ENCODE measurements at places on chromosomes 7 and 10.
A peak's percentile ranks its signal among the peaks of the same experiment; 100 is the strongest.

DNA sequence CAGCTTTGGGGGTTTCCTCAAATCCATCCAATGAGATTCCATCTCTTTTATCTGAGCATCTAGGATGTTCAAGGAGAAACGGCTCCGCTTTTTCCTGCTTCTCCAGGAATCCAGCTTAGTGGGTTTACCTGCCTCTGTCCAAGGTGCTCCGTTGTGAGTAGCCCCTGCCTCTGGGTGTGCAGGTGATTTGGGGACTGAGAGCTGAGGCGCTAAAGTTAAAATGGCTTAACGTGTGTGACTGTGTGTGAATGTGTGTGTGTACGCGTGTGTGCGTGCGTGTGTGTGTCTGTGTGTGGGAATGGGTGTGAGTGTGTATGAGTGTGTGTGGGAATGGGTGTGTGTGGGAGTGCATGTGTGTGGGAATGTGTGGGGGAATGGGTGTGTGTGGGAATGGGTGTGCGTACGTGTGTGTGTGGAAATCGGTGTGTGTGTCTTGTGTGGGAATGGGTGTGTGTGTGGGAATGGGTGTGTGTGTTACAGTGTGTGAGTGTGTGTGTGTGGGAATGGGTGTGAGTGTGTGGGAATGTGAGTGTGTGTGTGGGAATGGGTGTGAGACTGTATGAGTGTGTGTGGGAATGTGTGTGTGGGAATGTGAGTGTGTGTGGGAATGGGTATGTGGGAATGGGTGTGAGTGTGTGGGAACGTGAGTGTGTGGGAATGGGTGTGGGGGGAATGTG lies 90.2 kb upstream of the INSIG1 start:
- no peak for DNase-seq

GRCh38 chr10:130715686-130716670 lies 579.8 kb downstream of the GLRX3 start:
- no peak for DNase-seq

DNA sequence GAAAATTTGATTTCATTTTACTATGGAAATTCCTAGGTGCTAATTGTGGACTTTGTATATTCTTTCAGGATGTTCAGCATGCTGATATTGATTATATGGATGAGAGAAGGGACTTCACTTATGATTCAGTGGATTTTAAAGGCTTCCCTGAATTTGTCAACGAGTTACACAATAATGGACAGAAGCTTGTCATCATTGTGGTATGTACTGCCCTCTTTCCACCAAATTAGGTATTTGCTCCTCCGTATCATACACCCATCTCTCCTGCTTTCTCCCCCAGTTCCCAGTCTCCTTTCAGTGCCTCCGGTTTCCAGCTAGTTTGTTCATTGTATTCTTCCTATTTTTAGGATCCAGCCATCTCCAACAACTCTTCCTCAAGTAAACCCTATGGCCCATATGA lies 34.6 kb downstream of the MGAM start:
- peak; percentile 55 for DNase-seq

DNA sequence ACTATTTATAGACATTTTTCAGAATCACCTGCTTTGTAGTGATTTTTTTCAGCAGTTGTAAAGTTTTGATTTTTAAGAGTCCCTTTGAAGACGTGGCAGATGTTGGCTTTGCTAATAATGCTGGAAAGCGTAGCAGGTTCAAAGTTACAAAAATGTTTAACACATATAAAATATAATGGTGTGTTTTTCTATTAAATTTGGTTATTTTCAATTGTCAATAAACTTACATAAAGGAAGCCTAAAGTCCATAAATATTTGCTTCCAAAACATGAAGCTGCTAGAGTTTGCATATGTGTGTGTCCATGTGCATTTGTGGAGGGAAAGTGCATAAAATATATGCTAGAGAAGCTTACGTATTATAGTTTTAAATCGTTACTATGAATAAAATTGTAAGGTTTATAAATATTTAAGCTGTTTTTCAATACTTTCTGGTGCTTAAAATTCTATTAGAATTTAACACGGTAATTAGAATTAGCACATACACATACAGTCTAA lies 3.7 kb downstream of the MEOX2 start:
- no peak for DNase-seq

GRCh38 chr10:76218035-76218434 lies 786.6 kb downstream of the LRMDA start:
- DNase-seq = no peak

- peak; percentile 70 for DNase-seq
Measured at GRCh38 chr10:73771722-73772280, 10.0 kb upstream of the CHCHD1 start.

GRCh38 chr7:50022991-50023390 lies 70.1 kb downstream of the ZPBP start:
- DNase-seq = no peak

DNA sequence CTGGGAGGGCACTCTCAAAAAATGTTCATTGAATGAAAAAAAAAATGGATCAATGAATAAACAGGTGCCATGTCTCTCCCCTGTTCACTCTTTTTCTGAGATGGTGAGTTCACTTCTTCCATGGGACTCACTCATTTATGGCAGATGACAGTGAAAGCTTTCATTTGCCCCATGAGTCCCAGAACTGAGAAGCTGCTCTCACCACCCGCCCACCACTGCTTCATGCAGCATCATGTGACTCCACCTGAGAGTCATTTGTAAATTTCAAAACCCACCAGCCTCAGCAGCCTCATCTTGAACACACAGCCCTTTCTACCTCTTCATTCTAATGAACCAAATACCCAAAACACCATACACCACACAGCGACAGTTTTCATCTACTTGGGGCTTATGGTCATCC lies 64.9 kb downstream of the SCRN1 start:
- DNase-seq = no peak

DNA sequence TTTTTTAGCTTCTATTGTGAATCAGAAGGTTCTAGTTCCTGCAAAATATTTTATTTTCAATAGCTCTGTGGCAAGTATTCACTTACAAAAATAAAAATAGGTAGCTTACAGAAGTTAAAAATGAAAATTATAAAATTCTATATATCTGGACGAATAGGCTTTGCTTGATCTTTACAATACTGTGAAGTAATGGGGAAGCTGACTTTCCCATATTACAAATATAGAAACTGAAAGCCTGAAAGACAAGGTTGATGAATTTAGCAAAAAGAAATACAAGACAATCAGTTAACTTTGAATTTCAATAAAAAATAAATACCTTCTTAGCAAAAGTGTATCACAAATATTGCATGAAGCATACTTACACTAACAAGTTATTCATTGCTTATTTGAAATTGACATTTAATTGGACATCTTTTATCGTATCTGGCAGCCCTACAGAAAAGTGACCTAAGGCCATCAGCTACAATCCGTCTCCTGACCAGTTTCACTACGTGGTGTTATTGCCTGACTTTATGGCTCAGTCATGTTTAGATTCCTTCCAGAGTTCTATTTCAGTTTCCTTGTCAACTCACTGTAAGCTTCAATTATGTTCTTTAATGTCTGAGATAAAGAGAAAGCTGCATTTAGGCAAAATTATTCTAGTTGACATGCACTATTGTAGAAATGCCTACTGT lies 310.5 kb upstream of the HGF start:
- DNase-seq = no peak

DNA sequence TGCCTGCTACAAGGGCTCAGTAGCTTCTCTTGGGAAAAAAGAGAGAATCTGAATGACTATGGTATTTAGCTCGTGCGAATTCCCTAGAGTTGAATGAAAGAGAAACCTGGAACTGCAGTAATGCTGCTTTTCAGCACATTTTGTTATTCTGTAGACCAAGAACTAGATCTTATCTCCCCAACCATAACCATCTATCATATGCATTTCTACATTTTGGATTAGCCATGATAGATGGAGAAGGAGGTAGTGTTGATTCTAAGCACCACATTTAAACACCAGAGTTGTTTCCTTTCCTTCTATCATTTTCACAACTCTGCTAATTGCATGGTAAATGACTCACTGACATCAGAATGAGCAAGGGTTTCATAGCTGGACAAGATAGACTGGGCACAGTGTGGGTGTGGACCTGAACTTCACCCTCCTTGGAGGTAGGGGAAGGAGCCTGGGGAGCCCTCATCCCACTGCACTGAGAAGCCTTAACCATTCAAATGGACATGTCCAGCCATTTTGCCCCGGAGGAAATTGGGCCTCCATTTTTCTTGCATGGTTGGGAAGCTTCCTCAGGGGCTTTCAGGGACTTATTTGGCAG lies 55.3 kb upstream of the BMPER start:
- no peak for DNase-seq

GRCh38 chr7:43884209-43884608 lies 14.9 kb upstream of the MRPS24 start:
- DNase-seq = no peak

DNA sequence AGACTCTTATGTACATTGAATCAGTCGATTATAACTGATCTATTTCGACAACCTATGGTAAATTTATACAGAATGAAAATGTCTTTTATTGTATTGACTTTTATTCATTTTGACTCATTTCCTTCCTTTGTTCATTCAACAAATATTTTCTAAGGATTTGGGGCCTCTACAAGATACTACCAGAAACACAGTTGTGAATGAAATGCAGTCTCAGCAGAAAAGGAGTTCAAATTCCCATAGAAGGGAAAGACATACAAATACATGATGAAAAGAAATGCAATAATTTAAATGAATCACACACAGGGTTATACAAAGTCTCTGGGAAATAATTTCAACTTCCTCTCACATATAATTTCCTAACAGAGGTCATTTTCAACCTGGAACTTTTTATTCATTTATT lies 134.0 kb upstream of the SEMA3A start:
- DNase-seq = no peak

GRCh38 chr10:1126461-1126860 lies 70.3 kb downstream of the WDR37 start:
- no peak for DNase-seq

DNA sequence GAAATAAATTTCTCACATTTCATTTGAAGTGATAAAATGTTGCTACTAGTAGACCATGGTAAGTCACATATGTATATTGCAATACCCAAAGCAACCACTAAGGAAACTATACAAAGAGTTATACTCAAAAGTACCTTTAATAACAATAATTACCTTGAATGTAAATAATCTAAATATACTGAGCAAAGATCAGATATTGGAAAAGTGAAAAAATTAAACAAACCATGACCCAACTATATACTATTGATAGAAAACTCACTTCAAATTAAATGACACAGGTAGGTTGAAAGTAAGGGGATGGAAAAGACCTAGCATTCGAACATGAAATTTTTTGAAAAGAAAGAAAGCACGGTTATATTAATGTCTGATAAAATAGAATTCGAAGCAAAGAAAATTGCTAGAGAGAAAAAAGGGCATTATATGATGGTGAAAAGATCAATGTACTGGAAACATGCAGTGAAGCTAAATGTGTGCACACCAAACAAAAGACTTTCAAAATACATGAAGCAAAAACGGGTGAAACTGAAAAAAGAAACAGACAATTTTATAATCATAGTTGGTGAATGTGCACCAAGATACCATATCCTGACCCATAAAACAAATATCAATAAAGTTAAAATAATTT lies 29.1 kb downstream of the TFPI2 start:
- DNase-seq = no peak

DNA sequence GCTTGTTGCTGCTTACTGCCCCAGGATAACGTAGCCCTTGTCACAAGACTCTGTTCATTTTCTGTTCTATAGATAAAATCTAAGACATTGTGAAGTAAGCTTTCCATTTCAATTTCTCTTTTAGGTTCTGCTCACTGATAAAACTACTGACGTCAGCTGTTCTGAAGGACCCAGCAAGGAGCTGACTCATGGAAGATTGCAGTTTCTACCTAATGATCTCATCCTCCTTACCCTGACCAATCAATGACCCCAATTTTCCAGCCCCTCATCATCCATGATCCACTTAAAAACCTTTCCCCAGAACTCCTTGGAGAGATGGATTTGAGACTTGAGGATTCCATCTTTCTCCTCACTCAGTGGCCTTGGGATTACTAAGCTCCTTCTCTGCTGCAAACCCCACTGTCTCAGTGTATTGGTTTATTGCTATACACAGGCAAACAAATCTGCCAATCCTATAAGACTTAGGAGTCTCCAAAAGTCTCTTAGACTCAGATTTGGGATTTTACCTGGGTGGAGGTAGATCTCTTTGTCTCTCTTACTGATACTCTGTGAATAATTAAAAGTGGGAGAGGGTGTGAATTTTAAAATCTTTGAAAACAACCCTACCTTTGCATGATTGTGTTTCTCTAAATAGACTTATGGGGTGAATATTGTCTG lies 109.2 kb upstream of the TRIM24 start:
- DNase-seq = no peak

GRCh38 chr7:66258409-66258808 lies 53.3 kb downstream of the TPST1 start:
- no peak for DNase-seq

- no peak for DNase-seq
Measured at GRCh38 chr7:151396328-151396970, 13.4 kb downstream of the WDR86 start.

GRCh38 chr10:23457632-23458417 lies 18.9 kb downstream of the OTUD1 start:
- DNase-seq = no peak

DNA sequence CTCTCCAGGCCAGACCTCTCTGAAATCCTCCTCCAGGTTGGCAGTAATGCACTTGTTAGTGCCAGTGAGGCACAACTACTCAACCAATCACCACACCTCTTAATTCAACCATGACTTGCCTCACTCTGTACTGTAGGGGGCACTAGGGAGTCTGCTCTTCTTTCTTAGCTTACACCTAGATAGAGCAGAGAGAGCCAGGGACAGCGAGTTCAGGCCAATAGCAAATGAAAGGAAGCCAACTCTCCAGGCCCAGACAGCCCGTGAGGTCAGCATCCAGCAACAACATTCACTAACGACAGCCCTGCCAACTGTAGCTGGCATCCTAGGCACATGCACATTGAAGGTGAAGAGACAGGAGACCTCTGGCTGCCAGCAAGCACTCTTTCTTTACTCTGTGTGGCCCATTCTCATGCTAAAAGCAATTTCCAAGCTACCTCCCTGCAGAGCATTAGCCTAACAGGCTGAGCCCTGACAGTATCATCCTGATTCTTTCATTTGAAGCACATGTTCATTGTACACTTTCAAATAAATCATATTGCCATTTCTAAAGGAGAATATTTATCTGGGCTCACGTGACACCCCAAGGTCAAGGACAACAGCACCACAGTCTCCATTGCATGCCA lies 136.3 kb downstream of the DPY19L1 start:
- DNase-seq = no peak

GRCh38 chr7:116632384-116632783 lies 39.6 kb upstream of the MET start:
- DNase-seq = no peak

All from Kasumi-1 (cell line).